ENCODE measurements at places on chromosomes 7 and 10.

GRCh38 chr10:122875843-122876466, 3.4 kb downstream of the FAM24B start:
- no peak for DNase-seq

DNA sequence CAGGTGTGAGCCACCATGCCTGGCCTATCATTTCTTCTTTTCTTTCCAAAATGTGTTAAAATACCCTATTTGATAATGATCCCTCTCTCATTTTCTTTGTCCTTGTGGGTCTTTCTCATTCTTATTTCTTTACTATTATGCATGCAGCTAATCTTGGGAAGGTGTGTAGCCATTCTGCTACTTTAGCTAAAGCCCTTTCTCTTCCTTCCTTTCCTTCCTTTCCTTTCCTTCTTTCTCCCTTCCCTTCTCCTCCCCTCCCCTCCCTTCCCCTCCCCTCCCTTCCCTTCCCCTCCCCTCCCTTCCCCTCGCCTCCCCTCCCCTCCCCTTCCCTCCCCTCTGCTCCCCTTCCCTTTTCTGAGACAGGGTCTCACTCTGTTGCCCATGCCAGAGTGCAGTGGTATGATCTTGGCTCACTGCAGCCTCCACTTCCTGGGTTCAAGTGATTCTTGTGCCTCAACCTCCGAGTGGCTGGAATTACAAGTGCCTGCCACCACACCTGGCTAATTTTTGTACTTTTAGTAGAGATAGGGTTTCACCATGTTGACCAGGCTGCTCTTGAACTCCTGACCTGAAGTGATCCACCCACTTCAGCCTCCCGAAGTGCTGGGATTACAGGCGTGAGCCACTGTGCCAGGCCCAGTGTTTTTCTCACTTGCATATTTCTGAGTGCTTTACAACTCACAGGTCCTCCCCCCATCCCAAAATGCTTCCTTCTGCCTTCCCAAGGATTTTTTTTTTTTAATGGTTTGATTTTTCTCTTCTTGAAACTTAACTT, 42.3 kb downstream of the HIP1 start:
- no peak for DNase-seq

DNA sequence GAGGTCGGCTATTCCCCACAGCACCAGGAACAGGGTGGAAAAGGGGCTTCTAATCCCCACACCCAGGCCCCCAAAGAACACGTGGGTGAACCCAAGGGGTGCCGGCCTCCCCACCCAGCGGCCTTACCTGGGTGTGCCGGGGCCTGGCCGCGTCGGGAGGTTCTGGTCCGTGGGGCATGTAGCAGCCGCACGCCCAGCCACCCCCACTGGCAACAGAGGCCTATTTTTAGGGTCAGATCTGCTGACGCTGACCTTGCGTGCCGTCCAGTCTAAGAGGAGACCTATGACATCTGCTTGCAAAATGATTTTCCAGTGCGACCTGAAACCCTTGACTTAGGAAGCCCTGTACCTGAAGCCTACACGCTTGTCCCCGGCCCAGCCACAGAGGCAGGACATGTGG, 38.0 kb upstream of the SAMD8 start:
- no peak for DNase-seq

DNA sequence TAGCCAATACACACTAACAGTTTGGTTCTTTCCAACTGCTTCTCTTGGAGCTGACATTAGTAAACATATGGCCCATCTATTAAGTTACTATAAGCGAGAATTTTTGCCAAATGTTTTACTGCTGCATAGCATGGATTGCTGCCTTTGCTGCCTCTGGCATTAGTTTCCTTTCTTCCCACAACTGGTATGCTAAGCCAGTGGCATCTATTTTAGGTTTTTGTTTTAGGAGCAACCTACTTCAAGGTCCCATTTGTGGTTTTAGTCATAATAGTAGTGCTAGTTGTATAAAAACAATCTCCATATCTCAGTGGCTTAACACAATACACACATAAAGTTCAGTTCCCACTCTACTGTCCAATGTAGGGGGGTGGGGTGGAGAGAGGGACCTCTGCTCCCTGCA, 25.9 kb upstream of the PANK1 start:
- peak; percentile 66 for DNase-seq

DNA sequence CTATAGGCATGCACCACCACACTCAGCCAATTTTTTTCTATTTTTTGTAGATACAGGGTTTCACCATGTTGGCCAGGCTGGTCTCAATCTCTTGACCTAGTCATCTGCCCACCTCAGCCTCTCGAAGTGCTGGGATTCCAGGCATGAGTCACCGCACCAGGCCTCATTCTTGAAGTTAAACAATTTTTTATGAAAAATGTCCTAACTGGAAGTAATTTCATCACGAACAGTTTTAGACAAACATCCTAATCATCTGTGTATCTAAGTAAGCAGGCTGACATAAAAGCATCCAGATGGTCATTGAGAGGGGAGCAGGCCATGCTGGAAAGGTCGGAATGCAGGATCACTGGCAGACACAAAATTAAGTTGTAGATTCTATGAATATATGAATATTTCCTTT, 269.1 kb downstream of the ZMYND11 start:
- peak; percentile 95 for DNase-seq

DNA sequence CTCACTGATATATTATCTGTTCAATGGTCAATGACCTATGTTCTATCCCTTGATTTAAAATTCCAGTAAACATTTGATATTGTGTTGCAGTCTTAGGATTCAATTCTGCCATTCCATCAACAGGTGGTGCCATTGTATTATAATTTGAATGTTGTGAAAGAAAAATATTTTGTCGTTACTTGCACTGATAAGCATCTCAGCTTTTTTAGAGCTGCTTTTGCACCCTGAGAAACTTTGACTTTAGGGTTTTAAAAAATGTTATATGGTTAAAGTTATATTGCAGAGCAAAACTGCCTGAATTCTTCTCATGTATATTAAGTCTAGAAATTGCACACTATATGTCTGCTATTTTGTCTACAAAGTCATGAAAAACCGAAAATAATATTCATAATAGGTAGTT, 18.8 kb upstream of the MINDY3 start:
- peak; percentile 48 for DNase-seq

DNA sequence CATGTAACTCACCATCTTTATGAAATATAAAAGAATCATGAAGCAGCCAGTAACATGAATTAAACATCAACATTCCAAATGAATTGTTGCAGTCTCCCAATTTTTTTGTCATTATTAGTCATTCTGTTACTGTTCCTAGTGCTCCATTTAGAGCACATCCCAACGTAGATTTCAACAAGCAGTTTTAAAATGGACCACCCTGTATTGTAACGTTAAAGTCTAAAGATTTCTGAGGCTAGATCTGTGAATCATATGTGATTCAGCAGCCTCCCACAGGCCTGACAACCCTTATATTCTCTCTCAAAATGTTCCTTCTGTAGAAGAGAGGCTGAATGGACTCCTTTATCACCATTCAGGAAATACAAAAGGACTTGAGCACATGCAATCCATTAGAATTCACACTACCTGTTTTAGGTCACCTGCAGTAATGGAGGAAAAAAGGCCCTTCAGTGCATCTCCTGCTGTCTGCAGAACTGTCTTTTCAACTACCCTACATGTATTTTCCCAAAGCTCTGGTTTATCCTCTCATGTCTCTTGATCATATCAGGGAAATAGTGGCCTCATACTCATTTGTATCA, 81.4 kb downstream of the CACNA2D1 start:
- peak; percentile 59 for DNase-seq

DNA sequence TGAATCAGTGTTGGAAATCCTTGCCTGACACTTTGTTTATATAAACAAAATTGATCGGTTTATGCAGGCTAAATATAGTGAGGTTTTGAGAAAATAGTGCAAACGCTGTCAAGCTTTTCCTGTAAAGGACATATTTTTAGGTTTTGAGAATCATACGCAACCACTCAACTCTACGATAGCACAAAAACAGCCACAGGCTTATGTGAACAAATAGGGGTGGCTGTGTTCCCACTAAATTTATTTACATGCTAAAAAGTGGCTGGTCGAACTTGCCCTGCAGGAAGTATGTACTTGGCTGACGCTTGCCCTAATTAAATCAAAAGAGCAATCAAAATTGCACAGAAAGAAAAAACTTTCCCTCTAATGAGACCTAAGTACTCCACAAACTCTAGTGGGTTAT, 234.7 kb upstream of the CACNA2D1 start:
- no peak for DNase-seq

DNA sequence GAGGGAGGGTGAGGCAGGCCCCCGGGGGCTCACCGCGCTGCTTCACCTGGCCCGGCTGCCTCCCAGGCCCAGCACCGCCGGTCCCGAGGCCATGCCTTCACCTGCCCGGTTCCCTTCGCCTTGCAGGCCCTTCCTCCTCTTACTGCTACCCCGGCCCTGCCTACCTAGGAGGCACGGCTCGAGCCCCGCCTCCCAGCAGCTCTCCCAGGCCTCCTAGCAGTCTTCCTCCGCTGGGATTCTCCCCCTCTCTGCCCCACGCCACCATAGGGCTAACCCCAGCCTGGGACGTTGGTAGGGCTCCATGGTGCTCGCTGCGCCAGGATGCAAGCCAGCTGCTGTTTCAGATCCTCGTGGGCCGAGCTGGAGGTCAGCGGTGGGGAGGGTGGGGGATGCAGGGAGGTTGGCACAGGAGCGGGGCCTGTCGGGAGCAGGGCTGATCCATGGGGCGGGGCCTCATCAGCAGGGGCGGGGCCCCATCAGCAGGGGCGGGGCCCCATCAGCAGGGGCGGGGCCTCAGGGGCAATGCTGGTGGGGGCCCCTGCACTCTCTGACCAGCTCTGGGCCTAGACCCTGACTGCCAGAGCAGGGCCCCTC, 63.3 kb downstream of the RASGEF1A start:
- no peak for DNase-seq

GRCh38 chr7:156003220-156004162, 191.2 kb upstream of the SHH start:
- DNase-seq = no peak

DNA sequence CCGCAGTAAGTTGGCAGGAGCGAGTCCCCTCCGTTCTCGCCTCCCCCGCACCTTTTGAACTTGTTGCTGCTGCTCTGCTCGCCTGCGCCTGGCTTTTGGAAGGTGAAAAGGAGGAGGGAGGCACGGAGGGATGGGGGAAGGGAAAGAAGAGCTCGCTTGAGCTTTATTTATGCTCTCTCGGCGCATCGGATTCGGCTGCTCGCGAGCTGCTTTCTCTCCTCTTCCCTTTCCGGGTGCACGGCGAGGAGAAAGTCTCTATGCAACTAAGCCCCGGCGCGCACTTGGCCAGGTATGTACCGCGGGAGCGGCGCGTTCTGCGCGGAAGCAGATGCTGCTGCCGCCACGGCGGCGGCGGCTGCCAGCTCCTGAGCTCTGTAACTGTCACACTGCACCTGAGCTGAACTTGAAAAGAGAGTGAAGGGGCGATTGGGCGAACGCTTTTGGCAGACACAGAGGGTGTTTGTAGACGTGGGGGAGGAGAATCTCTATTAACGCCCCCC, 551 bp downstream of the KCND2 start:
- DNase-seq = no peak

DNA sequence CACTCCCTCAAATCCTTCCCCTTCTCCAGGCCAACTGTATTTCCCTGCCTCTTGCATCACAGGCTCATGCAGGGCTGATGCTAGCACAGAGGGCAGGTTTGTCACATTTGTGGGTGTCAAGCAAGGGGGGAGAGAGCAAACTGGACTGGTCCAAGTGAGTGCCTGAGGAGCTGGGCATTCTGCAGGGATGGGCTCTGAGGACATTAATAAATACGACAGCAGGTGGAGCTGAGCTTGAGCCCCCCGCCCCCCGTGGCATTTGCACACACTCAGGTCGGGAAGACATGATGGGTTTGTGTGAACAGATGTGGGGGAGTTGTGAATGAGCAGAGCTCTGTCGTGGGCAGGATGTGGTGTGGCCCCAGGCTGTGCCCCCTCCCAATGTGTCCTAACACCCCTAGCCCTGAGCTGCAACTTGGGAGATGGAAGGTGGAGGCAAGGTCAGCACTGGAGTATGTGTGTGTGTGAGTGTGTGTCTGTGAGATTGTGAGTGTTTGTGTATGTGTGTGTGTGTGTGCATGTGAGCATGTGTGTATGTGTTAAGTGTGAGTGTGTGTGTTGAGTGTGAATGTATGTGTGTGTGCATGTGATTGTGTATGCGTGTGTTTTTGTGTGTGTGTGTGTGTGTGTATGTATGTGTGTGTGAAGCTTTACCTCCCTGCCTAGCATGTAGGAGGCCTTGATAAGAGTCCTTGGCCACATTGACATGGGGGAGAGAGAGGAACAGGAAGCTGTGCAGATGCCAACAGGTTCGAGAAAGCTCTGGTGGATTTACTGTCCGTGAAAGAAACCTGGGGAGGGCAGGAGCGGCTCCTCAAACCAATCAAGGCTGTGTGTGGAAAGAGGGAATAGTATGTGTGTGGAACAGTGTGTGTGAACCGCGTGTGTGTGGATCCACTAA, 9.1 kb downstream of the RASSF4 start:
- no peak for DNase-seq

DNA sequence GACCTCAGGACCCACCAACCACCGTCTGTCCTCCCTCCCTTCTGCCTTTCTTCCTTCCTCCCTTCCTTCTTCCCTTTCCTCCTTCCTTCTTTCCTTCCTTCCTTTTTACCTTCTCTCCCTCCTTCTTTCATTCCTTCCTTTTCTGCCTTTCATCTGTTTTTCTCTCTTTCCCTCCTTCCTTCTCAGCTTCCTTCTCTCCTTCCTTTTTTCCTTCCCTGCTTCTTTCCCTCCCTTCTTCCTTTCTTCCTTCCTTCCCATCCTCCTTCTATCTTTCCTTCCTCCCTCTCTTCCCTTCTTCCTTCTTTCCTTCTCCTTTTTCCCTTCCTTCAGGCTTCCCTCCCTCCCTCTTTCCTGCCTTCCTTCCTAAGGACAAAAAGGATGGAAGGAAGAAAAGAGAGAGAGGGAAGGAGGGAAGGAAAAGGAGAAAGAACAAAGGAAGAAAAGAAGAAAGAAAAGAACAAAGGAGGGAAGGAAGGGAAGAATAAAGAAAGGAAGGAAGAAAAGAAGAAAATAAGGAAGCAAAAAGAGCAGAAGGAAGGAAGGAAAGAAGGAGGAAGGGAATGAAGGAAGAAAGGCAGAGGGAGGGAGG, 405.0 kb downstream of the GRID1 start:
- DNase-seq = no peak

- DNase-seq = peak; percentile 66
Measured at GRCh38 chr10:32104622-32105509, 48.6 kb upstream of the KIF5B start.

DNA sequence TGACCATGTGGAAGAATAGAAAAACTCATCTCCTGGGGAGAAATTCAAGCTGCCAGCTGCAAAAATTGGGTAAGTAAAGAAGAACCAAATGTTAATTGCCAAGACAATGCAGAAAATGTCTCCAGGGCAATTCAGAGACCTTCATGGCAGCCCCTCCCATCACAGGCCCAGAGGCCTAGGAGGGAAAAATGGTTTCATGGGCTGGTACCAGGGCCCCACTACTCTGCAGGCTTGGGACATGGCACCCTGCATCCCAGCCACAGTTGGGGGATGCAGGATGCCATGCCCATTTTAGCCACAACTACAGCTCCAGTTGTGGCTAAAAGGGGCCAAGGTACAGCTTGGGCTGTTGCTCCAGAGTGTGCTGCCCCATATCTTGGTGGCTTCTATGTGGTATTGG, 20.9 kb upstream of the MKLN1 start:
- DNase-seq = no peak

GRCh38 chr7:140521421-140521820, 42.1 kb upstream of the MKRN1 start:
- DNase-seq = peak; percentile 37
